ENCODE measurements at places on chromosomes 13 and 19.

DNA sequence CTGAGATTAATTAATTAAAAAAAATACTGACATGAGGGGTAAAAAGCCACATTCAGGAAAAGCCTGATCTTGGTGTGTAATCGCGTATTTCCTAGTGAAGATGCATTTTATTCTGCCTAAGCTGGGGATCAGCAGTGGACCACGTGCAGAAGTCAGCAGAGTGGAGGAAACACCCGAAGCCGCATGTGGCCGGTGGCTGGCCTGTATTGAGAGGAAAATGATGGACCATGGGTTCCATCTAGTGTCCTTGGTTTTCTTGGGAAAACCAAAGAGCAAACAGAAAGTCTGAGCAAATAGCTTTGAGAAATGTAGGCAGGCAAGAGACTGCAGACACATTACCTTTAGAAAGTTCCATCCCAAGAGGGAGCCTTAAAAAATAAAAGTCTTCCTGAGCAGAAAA, 23.7 kb upstream of the SHISA2 start:
- no peak for DNase-seq

DNA sequence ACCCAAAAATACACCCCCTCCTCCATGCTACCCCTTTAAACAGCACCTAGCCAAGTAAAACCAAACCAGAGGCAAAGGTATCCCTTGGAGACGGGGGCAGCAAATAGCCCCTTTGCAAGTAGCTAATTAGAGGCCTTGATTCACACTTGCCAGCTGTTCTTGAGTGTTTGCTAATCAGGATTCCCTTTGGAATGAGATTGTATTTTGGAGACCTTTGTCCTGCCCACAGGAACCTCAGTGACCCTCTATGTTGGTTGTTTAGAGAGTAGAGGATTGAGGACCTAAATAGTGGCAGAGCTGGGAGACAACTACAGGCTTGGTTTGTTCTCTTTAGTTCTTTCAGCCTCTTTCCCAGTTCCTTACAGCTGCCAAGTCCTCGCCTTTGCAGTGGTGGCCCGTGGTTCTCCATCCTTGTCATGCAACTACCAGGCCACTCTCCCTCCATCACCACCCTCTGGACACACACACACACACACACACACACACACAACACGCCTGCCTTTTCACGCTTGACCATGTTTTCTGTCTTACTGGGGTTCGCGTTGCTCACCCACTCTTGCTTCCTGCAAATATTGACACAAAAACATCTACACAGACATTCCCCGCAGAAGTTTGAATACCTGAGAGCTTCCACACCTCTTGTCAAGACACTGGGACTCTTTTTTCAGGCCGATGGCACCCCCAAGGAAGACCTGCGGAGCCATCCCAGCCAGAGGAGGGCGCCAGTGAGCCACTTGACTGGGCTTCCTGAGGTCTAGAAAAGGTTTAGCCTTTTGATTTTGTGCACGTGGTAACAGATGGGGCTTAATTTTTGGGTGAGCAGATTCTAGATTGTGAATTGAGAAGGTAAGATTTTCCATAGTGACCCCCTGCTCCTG, 80.0 kb upstream of the GPR183 start:
- peak; percentile 93 for DNase-seq

GRCh38 chr19:3710265-3710812, 2.2 kb downstream of the TJP3 start:
- DNase-seq, result no peak

DNA sequence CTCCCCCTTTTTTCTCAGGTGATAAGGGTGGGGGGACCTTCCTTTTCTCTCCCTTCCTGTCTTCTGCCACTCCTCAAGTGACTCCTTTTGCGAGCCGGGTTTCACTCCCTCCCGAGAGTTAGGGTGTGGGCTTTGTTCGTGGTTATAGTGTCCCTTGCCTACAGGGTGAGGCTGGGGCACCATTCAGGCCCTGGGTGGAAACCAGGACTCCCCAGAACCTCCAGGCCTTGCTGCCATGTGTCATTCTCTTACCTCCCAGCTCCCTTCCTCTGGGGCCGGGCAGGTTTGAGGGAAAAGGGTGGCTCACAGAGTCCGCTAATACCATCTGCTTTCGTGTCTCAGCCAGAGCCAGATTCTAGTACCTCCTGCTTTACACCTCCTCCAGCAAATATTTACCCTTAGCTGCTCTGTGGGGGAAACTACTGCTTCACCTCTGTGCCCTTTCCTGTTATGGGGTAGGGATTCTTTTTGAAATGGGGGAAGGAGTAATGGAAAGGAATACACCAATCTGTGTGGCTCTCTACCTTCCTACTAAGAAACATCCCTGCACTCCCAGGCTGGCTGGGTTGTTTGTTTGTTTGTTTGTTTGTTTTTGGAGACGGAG, 2.8 kb downstream of the ACTN4 start:
- no peak for DNase-seq

DNA sequence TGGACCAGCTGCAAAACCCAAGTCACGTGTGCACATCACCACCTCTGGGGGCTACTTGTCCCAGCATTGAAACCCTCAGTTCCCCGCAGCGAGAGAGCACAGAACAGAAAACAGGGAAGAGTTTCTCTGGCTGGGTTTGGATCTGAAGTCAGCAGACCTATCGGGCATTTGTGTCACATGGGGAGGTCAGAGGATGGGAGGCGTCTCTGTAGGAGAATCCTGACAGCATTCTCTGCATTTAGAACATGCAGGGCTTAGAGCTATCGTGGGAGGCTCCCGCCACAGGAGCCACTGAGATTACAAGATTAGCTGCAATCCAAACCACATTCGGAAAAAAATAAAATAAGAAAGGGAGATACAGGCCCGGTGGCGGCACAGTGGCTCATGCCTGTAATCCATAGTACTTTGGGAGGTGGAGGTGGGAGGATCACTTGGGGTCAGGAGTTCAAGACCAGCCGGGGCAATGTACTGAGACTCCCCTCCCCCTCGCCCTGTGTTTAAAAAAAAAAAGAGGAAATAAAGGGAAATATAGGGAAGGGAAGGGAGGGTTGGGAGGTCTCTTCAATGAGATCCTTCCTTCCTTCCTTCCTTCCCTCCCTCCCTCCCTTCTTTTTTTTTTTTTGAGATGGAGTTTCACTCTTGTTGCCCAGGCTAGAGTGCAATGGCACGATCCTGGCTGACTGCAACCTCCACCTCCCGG, 2.9 kb upstream of the TLE6 start:
- DNase-seq, result no peak

- no peak for DNase-seq
Observed at GRCh38 chr13:51862957-51863356, 1.2 kb downstream of the CCDC70 start.

DNA sequence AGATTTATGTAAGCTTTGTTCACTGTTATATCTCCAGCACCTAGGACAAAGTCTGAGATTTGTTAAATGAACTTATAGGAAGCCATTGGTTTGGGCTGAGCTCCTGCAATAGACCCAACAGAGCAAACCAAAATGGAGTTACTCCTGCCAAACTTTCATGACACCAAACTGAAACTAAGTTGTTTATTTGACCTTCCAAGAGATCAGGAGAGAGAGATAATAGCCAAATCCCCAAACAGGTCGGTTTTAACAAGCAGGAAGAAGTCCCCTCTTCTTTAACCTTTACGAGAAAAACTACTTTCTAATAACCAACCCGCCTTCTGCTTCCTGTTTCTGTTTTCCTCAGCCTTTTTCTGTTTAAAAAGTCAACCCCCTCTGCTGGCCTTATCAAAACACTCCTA, 54.9 kb upstream of the ATP12A start:
- peak; percentile 59 for DNase-seq

GRCh38 chr13:36819739-36820090, 693 bp downstream of the RFXAP start:
- DNase-seq, result no peak

DNA sequence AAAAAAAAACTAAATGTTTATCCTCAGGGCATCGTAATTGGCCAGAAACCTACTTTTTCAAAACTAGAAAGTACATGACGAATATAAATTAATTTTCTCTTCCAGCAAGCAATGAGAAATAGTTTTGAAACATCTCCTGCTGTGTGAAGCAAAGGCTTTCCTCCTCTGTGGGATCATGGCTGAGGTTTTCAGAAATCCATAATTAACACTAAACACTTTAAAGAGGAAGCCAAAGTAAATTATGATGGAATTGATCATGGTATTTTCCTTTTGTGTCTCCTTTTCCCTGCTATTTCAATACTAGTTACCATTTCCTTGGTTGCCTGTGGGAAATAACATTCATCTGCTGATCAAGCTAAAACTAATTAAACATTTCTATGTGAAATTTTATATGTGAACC, 1413.8 kb upstream of the PCDH20 start:
- no peak for DNase-seq

DNA sequence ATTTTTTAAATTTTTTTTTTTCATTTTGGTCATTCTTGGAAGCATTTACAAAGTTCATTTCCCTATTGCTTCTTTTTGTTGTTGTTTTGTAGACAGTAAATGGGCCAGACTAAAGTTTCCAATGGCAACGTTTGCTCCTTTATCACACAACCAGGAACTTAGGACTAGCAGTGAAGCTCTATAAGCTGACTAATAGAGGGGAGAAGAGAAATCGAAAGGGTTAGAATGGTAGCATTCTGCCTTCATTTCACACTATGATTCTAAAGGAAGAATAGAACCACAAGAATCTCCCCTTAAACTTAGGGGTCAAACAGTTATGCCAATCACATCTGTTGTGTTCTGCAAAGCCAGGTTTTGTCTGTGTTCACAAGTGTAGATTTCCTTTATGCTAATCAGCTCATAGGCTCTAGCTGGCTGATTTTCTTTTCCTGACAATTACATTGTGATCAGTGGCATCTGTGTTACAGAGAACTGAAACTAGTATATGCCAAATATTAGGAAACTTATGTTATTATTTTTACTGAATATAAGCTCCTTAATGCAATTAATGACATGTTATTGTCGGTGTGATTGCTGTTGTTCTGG, 467.3 kb downstream of the DACH1 start:
- no peak for DNase-seq

- DNase-seq, result no peak
Observed at GRCh38 chr13:99730403-99730802, 229.1 kb downstream of the TM9SF2 start.

DNA sequence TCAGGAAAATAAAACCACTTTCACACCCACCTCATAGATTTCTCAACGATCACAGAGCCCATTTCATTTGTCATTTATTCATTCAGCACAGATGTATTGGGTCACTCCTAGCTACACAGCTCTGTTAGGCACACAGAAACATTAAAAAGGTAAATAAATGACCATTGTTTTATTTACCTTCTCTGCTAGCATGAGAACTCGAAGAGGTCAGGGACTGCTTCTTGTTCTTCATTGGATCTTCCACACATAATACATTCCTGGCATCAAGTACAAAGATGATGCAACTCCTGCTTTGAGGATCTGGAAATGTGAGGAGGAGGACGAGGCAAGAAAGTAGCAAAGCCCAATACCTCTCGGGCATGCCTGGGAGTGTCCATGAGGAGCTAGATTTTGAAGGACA, 168.1 kb downstream of the RBM26 start:
- DNase-seq, result no peak

GRCh38 chr13:33319859-33320258, 34.3 kb upstream of the STARD13 start:
- DNase-seq, result no peak

DNA sequence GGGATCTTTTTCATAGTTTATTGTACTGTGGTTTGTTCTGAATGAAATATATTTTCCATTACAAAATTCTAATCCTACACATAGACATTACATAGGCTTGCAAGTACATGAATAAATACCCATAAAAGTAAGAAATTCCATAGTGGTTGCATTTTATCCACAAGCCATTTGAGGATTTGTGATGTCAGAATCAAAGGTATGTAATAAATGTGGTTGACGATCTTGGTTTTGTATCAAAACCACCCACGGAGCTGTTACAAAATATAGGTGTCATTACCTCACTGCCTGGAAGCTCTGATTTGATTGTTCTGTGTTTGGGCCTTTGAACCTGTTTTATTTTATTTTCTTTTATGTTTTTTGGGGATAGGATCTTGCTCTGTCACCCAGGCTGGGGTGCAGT, 125.1 kb downstream of the NALCN start:
- no peak for DNase-seq

GRCh38 chr13:59261928-59262488, 901.7 kb downstream of the DIAPH3 start:
- DNase-seq, result no peak

DNA sequence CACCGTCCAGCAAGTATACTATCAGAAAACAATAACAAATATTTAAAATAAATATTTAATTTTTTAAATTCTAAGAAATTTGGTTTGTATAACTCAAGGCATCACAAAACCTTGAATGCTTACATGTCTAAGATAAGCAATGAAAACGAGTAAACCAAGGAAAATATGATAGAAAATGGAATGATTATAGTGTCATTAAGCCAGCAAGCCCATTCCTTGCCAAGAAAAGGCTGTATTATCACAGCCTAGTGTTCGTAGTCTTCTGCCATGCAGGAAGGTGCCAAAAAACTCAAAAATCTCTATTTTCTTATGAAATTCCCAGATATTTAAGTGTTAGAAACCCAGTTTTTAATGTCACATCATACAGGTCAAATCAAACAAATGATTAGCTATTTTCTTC, 136.4 kb downstream of the STOML3 start:
- DNase-seq, result no peak

DNA sequence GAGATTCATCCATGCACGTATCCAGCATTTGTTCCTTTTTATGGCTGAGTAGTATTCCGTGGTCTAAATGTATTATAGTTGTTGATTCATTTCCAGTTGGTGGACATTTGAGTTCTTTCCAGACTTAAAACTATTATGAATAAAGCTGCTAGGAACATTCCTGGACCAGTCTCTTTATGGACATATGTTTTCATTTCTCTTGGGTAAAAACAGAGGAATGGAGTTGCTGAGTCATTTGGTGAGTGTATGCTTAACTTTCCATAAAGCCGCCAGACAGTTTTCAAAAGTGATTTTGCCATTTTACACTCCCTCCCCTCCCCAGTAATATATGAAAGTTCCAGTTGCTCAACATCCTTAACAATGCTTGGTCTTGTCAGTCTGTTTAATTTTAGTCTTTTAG, 116.4 kb downstream of the TSHZ3 start:
- no peak for DNase-seq

GRCh38 chr19:53294786-53295441, 27.4 kb upstream of the VN1R4 start:
- no peak for DNase-seq

- no peak for DNase-seq
Observed at GRCh38 chr13:22425087-22425486, 754.2 kb downstream of the FGF9 start.

- no peak for DNase-seq
Observed at GRCh38 chr13:26390203-26390602, 136.3 kb downstream of the CDK8 start.

GRCh38 chr19:3118232-3119070, 17.4 kb upstream of the GNA15 start:
- DNase-seq, result no peak

Measured in natural killer cell (primary cell).